GDM1 (cell line): ENCODE measurements at places on chromosomes 11 and 22.

DNA sequence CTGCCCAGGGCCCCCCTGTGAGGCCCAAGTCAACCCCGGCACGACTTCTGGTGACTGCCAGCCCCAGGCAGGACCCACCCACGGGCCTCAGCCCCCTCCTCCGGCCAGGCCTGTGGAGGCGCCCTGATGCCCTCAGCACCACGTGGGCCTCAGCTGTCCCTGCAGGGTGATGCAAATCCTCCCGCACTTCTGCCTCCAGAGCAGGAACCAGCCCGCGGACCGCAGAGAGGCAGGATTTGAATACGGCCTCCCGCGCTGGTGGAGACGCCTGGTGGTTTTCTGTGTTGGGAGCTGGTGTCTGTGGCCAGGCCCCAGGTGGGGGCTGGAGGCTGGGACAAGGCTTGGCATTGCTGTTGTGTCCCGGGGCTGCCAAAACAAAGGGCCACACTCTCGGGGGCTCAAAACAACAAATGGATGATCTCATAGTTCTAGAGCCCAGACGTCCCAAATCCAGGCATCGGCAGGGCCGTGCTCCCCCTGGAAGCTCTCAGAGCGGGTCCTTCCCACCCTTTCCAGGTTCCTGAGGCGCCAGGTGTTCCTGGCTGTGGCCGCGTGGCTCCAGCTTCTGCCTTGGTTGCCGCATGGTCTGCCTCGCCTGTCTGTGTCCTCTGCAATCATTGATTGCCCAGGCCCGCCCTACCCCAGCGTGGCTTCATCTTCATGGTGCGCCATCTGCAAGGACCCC is 19.4 kb downstream of the TRPM5 start:
- DNase-seq, result no peak

- no peak for DNase-seq
Observed at GRCh38 chr11:66818231-66818955, 24.8 kb upstream of the RCE1 start.

- no peak for DNase-seq
Observed at GRCh38 chr11:25734591-25735211, 597.2 kb upstream of the ANO3 start.

- DNase-seq, result no peak
Observed at GRCh38 chr11:45176996-45177395, 30.6 kb downstream of the PRDM11 start.

GRCh38 chr11:2414616-2415015 is 14.1 kb downstream of the TSSC4 start:
- DNase-seq, result no peak

- DNase-seq, result no peak
Observed at GRCh38 chr22:41530890-41531714, 13.2 kb downstream of the POLR3H start.

GRCh38 chr22:33757041-33757801 is 163.1 kb downstream of the LARGE1 start:
- no peak for DNase-seq

- no peak for DNase-seq
Observed at GRCh38 chr22:24510637-24511625, 15.8 kb downstream of the UPB1 start.
